B cell (primary cell): ENCODE measurements at places on chromosomes 12 and 14. TPM values are rescaled to one million over a fixed set of nuclear protein-coding genes. Genes with fewer than 3 reads are reported as not detected.

Gene STAC3
- 5.3 and 6.2 TPM in 2 replicates for total RNA-seq

Gene IL31
- total RNA-seq = not detected in 2 replicates

- no peaks in the 10 kb centered on the region for H3K27me3 ChIP-seq
- no peaks in the 10 kb centered on the region for H3K4me1 ChIP-seq
- no peak overlapping the region for H3K27ac ChIP-seq
- no peak for DNase-seq
- H3K36me3 ChIP-seq = no peaks in the 10 kb centered on the region
Measured at GRCh38 chr12:94427501-94428381, 31.9 kb downstream of the CEP83 start.

Gene COQ5
- total RNA-seq = 22.1 and 25.4 TPM in 2 replicates

DNA sequence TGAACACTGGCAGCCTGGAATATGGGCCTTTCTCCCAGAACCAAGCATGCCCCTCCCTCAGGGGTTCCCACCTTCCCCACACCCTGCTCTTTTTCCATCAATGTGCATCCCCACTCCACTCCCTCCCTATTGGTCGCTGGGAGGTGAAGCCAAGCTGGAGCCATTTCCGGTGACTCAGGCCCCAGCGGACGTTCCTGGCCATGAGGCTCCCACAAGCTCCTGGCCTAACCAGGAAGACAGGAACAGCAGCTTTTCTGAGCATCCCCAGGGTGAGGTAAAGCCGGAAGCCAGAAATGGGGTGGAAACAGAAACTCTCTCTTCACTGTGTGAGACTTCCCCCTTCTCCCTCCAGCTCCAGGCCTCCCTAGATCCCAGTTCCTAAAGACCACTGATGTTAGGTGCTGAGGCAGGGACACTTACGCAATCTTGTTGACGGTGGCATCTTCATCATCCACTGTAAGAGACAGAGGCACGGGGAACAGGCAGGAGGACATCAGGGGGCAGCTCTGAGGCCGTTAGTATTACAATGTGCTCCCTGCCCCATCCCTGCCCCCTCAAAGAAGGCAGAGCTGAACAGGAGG lies 5.1 kb downstream of the LMBR1L start:
- H3K4me1 ChIP-seq = peaks cover 17% of the 10 kb centered on the region
- no peak overlapping the region for H3K27ac ChIP-seq
- DNase-seq = no peak
- no peak overlapping the region for H3K4me3 ChIP-seq
